Heart right ventricle (tissue), 16 donors: ENCODE measurements at places on chromosomes 5 and 9.

DNA sequence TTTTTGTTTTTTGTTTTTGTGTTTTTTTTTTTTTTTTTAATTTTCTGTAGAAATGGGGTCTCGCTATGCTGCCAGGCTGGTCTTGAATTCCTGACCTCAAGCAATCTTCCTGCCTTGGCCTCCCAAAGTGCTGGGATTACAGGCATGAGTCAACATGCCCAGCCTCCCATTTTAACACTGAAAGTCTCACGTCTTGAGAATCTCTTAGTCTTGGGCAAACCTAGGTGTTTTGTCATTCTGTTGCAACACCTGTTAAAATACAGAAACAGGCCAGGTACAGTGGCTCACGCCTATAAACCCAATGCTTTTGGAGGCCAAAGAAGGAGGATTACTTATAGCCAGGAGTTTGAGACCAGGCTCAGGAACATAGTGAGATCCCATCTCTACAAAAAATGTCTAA, 599.0 kb downstream of the TLR4 start:
- no peak for DNase-seq
- no peaks in the 10 kb centered on the region for H3K4me1 ChIP-seq
- no peaks in the 10 kb centered on the region for H3K27me3 ChIP-seq
- no peak overlapping the region for H3K4me3 ChIP-seq

- no peak overlapping the region for H3K27ac ChIP-seq
- H3K4me1 ChIP-seq: no peaks in the 10 kb centered on the region
- peaks cover 26% of the 10 kb centered on the region for H3K27me3 ChIP-seq
- no peaks in the 10 kb centered on the region for H3K36me3 ChIP-seq
These were observed 228.9 kb downstream of the SH3GL2 start for GRCh38 chr9:17807613-17808282.

DNA sequence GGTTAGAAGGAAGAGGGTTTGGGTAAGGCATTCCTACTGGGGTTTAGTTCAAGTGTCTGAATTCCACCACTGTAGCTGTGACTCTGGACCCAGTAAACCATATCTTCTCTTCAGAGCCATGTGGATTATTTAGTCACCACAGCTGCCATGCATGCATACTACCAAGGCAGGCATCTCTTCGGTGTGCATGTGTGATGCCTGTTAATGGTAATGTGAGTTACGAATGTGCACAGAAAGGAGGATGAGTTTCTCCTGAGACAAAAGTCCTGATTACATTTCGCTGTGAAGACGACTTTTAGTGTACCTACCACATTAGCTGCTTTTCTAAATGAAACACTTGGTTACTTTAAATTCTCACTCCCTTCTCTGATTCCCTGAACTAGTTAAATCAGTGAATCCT, 9.3 kb downstream of the PBX3 start:
- peaks cover 58% of the 10 kb centered on the region for H3K4me1 ChIP-seq
- no peaks in the 10 kb centered on the region for H3K36me3 ChIP-seq
- no peak overlapping the region for H3K27ac ChIP-seq
- H3K27me3 ChIP-seq: no peaks in the 10 kb centered on the region
- DNase-seq: no peak

- no peak overlapping the region for H3K27ac ChIP-seq
- no peak overlapping the region for H3K4me3 ChIP-seq
- no peaks in the 10 kb centered on the region for H3K4me1 ChIP-seq
These were observed 150.9 kb downstream of the NUDT12 start for GRCh38 chr5:103411711-103412110.

GRCh38 chr5:33737697-33738096, 154.1 kb downstream of the ADAMTS12 start:
- no peaks in the 10 kb centered on the region for H3K4me1 ChIP-seq
- H3K27ac ChIP-seq: no peak overlapping the region
- no peak overlapping the region for H3K4me3 ChIP-seq
- H3K36me3 ChIP-seq: no peaks in the 10 kb centered on the region

- H3K4me1 ChIP-seq: peaks cover 40% of the 10 kb centered on the region
- no peak overlapping the region for H3K27ac ChIP-seq
- H3K4me3 ChIP-seq: no peak overlapping the region
- no peak for DNase-seq
These were observed 31.4 kb upstream of the ANKH start for GRCh38 chr5:14902826-14903560.

DNA sequence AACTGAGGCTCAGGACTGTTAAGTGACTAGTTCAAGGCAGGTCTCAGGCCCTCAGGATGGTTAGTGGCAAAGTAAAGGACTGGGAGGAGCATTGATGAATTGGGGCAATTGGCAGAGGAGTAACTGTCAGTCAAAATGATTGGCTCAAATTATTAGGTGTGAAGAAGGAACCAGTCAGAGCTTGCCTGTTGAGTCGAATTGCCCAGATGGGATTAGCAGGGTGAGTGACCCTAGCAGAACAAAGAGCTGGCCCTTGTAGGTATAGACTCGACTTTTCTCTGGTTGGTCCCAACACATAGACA, 2.6 kb upstream of the NSD1 start:
- no peak for DNase-seq
- H3K27ac ChIP-seq: no peak overlapping the region
- H3K27me3 ChIP-seq: no peaks in the 10 kb centered on the region

GRCh38 chr5:90813392-90813791, 254.8 kb downstream of the ADGRV1 start:
- no peak overlapping the region for H3K4me3 ChIP-seq
- H3K27me3 ChIP-seq: no peaks in the 10 kb centered on the region
- H3K36me3 ChIP-seq: no peaks in the 10 kb centered on the region
- DNase-seq: no peak
- no peaks in the 10 kb centered on the region for H3K4me1 ChIP-seq
- no peak overlapping the region for H3K27ac ChIP-seq

DNA sequence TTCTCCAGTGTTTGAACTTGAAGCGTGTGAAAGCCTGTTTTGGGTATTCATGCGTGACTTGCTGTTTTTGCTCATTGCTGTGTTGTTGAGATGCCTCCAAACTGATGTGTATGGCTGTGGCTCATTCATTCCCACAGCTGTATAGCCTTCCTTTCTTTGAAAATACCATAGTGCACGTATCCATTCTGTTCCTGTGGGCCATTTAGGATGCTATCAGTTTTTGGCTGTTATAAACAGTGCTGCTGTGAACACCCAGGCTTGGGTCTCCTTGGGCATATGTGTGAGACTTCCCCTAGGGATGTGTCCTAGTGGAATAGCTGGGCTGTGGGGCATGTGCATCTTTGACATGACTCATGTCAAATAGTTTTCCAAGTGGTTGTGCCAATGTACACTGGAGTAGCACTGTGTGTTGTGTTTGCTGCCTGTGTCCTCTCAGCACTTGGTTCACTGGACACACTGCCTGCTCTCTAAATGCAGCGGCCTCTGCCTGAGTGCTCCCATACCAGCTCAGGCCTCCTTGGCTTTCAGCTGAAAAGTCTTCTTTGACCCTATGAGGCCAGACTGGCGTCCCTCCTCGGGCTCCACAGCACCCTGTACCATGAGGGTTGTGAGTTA, 102.6 kb upstream of the TBC1D2 start:
- no peaks in the 10 kb centered on the region for H3K27me3 ChIP-seq
- H3K4me1 ChIP-seq: no peaks in the 10 kb centered on the region
- no peak overlapping the region for H3K27ac ChIP-seq
- no peak overlapping the region for H3K4me3 ChIP-seq

DNA sequence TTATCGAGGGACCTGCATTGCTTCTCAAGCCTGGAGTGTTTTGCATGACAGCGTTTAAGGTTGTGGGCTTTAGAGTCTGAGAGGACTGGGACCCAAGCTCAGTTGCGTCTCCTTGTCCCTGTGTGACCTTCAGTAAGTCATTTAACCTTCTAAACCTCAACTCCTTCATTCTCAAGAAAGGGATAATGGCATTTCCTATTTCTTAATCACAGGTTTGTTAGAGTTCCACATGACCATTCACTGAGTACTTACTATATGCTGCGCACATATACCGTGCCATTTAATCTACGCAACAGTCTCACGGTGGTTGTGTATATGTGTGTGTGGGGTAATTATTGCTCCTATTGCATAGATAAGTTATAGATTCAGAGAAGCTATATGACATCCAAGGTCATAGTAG, 76.3 kb downstream of the MACROH2A1 start:
- H3K4me1 ChIP-seq: no peaks in the 10 kb centered on the region
- DNase-seq: no peak
- H3K27me3 ChIP-seq: no peaks in the 10 kb centered on the region

DNA sequence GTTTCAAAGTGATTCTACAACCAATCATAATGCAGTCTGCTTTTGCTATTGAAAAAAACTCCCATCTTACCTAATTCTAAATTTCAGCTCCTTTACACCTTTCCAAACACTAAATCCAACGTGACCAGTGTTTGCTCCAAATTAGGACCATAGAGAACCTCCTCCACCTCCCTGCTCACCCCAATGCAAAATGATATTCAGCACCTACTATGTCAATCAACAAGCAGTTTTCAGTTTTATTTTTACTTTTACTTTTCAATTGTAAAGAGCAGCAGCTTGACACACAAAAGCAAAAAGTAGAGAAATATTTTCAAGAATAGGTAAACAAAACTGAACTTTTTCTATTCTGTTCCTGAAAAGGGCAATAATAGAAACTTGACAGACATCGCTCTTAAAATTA, 3.4 kb downstream of the FAM13B start:
- H3K27ac ChIP-seq: no peak overlapping the region
- H3K4me1 ChIP-seq: no peaks in the 10 kb centered on the region
- no peaks in the 10 kb centered on the region for H3K27me3 ChIP-seq
- no peak for DNase-seq
- no peak overlapping the region for H3K4me3 ChIP-seq

GRCh38 chr5:56838409-56839039, 23.2 kb downstream of the MAP3K1 start:
- H3K27me3 ChIP-seq: no peaks in the 10 kb centered on the region
- no peak overlapping the region for H3K4me3 ChIP-seq

- no peak for DNase-seq
- no peaks in the 10 kb centered on the region for H3K36me3 ChIP-seq
- no peaks in the 10 kb centered on the region for H3K27me3 ChIP-seq
- no peak overlapping the region for H3K4me3 ChIP-seq
- H3K27ac ChIP-seq: no peak overlapping the region
- H3K4me1 ChIP-seq: peaks cover 4% of the 10 kb centered on the region
These were observed 201.8 kb downstream of the GLIS3 start for GRCh38 chr9:4098031-4098430.

GRCh38 chr9:134778841-134779411, 101.7 kb upstream of the FCN2 start:
- DNase-seq: peak; percentile 65
- peaks cover 17% of the 10 kb centered on the region for H3K36me3 ChIP-seq
- H3K4me1 ChIP-seq: peaks cover 27% of the 10 kb centered on the region
- no peak overlapping the region for H3K27ac ChIP-seq

GRCh38 chr5:142235870-142236672, 88.8 kb downstream of the SPRY4 start:
- H3K4me1 ChIP-seq: peaks cover 11% of the 10 kb centered on the region
- no peak overlapping the region for H3K4me3 ChIP-seq
- no peaks in the 10 kb centered on the region for H3K36me3 ChIP-seq
- DNase-seq: no peak
- no peak overlapping the region for H3K27ac ChIP-seq
- no peaks in the 10 kb centered on the region for H3K27me3 ChIP-seq

DNA sequence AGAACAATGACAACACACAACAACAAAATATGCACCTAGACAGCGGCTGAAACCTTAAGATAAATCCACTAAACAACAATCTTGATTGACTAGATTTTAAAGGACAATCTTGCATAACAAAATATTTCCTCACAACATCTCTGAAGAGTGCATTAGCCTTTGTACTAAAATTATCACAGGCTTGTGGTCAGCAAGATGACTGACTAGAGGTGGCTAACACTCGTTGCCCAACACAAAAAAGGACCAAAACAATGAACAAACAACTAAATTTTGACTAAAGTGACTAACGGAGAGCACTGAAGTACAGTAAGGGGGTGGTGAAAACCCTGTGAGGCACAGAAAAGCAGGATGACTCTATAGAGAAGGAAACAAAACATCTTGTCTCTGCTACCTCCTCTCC, 183.9 kb downstream of the BRINP1 start:
- no peaks in the 10 kb centered on the region for H3K36me3 ChIP-seq
- no peak for DNase-seq
- H3K4me3 ChIP-seq: no peak overlapping the region
- H3K27me3 ChIP-seq: no peaks in the 10 kb centered on the region

DNA sequence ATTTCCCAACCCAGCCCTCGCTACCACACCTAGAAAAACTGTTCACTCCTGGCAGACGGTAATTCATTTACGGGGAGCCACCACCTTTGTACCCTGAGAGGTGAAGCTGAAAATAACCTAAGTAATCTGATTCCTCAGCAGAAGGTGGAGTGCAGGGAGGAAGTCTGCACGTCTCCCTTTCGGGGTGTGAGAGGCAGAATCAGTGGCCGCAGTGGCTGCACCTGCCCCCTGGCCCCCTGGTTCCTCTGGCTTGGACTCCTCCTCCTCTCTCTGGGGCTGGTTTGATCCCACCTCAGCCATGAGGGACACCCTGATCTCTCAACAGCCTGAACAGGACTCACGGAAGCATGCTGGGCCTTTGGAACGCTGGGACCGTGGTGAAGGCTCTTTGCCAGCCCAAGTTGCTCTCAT, 10.5 kb downstream of the TMEM174 start:
- no peak overlapping the region for H3K27ac ChIP-seq
- no peak overlapping the region for H3K4me3 ChIP-seq
- no peaks in the 10 kb centered on the region for H3K4me1 ChIP-seq
- DNase-seq: no peak

- no peak overlapping the region for H3K4me3 ChIP-seq
- DNase-seq: no peak
- H3K27ac ChIP-seq: no peak overlapping the region
- no peaks in the 10 kb centered on the region for H3K27me3 ChIP-seq
- peaks cover 69% of the 10 kb centered on the region for H3K4me1 ChIP-seq
These were observed 7.6 kb downstream of the RNF38 start for GRCh38 chr9:36392489-36392888.

DNA sequence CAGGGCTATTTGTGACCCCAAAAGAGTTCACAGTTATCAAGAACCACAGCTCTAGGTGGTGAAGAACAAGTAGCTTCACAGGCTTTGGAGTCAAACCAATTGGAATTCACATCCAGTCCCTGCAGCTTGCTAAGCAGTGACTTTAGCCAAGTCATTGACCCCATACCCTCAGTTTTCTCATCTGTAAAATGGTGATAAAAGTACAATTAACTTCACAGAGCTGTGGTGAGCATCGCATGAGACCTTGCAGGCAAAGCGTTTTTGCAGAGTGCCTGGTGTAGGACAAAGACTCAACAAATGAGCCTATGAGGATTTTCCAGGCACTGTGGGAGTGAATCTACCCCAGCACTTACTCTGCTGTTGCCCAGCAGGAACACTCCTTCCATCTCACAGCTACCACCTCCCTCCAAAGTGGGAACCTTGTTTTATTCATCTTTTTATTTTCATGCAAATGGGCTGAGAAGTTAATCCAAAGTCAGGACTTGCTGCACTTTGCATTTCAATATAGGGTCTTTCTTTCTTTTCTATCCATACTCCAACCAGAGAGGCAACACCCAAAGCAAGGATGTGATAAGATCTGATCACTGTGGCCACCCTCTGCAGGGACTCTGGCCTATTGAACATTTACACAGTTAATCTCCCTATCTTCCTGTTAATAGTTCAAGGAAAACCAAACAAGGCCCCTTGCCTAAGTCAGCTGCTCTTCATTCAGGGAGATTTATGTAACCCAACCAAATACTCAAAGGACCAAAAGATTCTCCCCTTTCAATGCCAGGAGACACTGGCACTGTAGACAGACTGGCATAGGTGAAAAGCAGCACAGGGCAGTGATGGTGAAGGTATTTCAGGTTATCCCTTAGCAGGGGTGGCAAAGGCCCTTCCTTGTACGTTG, 41.9 kb downstream of the ABCA1 start:
- H3K27ac ChIP-seq: no peak overlapping the region
- peaks cover 41% of the 10 kb centered on the region for H3K4me1 ChIP-seq
- peaks cover 93% of the 10 kb centered on the region for H3K36me3 ChIP-seq
- no peak overlapping the region for H3K4me3 ChIP-seq

- H3K36me3 ChIP-seq: no peaks in the 10 kb centered on the region
- no peaks in the 10 kb centered on the region for H3K27me3 ChIP-seq
- no peak for DNase-seq
- H3K4me3 ChIP-seq: no peak overlapping the region
- no peak overlapping the region for H3K27ac ChIP-seq
- no peaks in the 10 kb centered on the region for H3K4me1 ChIP-seq
These were observed 102.0 kb downstream of the DMRT2 start for GRCh38 chr9:1152171-1152570.
